ENCODE measurements at places on chromosomes 4 and X.

DNA sequence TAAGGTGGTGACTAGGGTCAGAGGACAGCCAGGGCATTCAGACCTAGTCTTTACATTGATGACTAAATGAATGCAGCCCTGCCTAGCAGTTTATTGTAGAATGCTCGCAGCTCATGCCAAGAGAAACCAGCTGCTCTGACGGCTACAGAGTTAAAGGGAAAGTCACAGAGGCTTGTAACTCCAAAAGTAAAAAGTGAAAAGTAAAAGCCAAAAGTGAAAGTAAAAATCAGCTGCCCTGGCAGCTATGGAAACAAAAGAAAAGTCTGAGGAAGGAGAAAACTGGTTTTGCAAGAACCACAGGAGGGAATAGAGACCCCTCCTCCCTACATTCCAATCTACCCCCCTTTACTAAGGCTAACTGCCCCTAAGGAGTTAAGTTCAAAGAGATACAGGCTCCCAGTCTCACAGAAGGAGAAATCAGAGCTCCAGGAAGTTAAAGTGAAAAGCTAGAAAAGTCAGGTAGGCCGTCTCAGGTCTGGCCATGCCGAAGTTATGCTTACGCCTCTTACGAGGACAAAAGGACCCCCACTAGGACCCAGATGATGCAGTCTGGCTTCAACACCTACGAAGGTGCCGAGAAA, 6.0 kb downstream of the GAGE10 start:
- peak; percentile 57 for DNase-seq

- DNase-seq = no peak
Measured at GRCh38 chrX:46601283-46601682, 27.7 kb downstream of the CHST7 start.

DNA sequence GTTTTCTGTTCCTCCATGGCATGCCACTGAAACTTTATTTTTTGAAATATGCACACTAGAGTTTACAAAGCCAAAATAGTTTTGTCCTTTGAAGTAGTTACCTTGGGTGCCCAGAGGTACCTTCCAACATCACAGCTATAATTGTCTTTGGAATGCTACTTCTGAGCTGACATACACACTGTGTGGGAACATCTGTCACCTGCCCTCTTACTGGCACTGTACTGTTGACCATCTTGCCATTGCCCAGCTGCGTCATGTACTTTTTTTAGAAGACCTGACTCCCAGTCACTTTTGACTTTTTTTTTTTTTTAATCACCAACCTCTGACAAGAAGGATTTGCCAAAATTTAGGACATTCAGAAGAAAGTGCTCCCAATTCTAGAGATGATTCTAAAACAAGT, 200.5 kb upstream of the CXorf66 start:
- no peak for DNase-seq

DNA sequence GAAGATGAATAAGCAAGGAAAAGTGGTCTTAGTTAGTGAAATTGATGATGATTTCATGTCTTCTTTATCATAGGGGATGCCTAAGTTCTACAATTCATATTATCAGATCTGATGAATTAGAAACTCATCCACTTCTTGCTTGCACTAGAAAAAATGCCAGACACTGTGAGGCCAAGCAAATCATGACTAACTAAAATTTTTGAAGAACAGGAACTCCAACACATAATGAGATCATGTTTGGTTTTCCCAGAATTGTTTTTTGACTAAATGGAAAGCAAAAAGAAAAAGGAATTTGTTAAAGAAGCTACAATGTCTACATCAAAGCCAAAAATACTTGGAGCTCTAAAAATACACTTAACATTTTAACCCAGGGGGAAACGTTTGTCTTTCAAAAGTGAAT, 120.4 kb downstream of the ARSF start:
- DNase-seq = no peak

DNA sequence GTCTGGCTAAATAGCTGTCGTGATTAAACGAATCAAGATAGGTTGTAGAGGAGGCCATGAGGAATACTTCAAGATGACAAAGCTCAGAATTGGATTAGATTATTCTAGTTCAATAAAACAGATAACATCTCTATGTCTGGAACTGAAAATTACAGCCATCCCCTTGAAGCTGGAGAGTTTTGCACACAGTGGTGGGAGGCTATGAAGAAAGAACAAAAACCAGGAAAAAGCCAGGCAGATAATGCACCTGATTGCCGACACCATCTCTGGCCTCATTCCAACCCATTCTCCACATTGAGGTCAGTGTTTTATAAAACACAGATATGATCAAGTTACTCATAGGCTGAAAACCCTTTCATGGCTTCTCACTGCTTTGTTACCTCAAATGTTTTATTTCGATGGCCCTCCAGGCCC, 188.3 kb downstream of the RASL11B start:
- DNase-seq = no peak
